Activated T-helper 1 cell treated with anti-CD3 and anti-CD28 coated beads, Interleukin-2, amount 50 U/mL, for 16 hours (primary cell): ENCODE measurements at places on chromosomes 16 and 17.
A peak's percentile ranks its signal among the peaks of the same experiment; 100 is the strongest.

DNA sequence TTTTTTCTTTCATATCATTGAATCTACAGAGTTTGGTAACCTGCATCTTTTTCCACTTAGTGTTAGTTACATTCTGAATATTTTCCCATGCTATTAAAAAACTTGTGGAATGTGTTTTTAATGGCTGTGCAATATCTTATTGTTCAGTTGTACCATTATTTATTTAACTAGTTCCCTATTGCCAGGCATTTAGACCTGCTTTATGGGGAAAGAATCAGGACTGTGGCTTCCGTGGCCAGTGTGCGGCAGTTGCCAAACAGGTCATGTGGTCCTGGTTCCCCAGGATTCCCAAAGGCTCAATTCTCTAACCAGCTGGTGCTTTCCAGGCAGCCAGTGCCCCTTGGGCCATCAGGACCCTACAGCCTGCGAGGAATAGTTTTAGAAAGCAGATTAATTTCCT is 30.8 kb downstream of the NDEL1 start:
- DNase-seq: no peak

- DNase-seq: no peak
Measured at GRCh38 chr17:57294629-57295501, 38.5 kb downstream of the MSI2 start.

GRCh38 chr17:79648181-79648831 is 37.5 kb upstream of the RBFOX3 start:
- DNase-seq: no peak

GRCh38 chr16:1469693-1470201 is 5.1 kb downstream of the CLCN7 start:
- DNase-seq: no peak

GRCh38 chr16:5509794-5510193 is 412.2 kb upstream of the EEF2KMT start:
- DNase-seq: no peak

DNA sequence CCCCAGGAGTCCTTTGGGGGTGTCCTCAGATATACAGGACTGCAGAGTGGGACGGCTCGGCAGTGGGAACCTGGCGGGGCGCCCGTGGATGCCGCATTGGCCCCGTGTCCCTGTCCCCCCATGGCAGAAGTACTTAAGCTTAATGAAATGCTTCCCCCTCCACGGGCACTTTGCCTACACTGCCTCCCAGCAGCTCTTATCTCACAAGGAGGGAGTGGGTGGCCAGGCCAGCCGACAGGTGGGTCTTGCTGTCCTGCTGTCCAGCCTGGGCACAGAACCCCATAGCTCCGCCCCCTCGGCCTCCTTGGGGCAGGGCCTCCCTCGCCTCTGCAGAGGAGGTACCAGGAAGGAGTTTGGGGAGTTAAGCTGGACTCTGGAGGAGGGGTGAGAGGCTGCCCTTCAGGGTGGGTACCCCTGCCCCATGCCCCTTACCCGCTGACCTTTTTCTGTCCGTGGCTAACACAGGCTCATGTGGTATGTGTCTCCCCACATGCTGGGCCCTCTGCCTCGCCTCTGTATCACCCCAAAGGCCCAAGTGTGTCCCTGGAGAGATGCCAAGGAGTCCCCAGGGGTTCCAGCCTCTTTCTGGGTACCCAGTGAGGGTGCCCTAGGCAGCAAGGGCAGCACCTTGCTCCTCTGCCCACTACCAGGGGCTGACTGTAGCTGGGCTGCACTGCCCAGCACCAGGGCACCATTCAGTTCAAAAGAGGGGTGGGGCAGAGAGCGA is 8.7 kb downstream of the THRA start:
- no peak for DNase-seq

DNA sequence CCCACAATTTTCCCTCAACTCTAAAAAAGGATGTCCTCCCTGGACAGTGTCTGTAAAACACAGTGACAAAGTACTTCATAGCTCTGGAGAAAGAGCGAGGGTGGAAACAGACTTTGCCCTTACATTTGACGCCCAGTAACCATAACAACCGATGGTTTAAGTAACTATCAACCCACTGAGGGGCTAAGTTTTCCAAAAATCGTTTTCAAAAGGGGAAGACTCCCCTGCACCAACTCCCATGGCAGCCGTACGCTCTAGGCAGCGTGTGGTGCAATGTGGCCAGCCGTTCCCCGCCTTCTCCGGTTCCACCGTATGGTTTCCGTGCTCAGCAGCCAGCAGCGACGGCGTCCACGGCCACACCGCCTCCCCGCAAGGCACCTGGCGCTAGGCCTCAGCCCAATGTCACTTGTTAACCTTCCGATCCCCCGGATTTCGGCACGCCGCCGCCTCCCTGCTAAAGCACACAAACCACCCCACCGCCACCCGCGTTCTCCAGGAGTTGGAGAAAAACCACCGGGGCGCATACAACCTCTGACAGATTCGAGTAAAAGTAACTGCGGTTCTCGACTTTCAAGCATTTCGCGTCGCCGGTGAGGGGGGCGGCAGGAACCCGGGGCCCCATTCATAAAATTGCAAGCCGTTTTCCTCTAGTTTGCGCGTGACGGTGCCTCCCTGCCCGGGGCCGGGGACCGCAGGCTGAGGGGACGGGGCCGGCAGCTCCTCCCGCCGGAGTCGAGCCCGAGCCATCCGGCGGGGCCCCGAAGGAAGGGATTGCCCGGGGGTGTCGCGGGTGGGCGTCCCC is 661 bp downstream of the TEX2 start:
- DNase-seq: peak; percentile 45

DNA sequence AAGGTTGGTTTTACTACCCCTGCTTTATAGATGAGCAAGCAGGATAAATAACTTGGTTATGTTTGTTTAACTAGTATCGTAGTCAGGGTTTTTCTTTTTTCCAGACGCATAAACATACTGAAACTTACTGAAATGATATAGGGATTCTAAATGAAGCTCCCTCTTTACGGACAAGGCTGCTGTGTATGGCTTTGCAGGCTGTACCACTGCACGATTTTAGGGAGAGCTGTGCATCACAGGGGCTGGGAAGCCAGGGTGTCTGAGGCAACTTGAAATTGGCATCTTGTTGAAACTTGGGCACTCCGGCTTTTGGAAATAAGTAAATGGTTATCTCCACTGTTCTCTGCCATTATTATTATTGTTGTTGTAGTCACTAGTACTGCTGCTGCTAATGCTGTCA is 218.1 kb upstream of the CDH8 start:
- DNase-seq: no peak

DNA sequence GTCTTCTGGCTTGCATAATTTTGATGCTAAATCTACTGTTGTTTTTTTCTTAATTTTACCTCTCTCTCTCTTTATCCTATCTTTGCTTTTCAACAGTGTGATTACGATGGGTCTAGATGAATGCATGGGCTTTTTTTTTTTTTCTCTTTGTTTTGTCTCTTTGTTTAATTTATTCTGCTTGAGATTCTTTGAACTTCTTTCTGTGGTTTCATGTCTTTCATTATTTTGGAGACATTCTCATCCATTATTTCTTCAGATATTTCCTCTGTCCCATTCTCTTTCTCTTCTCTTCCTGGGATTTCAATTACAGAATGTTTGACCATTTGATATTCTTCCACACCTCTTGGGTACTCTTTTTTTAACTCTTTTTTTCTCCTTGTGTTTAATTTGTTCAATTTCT is 52.3 kb downstream of the CCDC182 start:
- DNase-seq: no peak

DNA sequence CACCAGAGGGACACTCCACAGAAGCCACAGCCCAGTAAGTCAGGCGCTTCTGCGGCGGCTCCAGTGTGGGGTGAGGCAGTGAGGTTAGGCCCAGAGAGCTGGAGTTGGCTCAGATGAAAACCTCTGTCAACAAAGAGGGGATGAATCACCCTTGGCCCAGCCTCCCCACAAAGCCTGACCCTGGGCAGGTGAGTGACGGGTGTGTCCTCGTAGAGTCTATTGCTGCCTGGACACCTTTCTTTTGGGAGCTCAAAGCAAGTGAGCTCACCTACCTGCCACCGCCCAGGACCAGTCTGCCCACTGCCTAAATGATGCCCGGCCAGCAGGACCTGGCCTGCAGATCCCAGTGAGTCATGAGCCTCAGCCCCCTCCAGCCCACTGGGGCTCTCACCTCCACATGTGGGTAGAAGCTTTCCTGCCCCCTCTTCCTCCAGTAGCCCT is 24.9 kb upstream of the DBNDD1 start:
- no peak for DNase-seq

- DNase-seq: no peak
Measured at GRCh38 chr16:65178151-65178550, 56.3 kb upstream of the CDH11 start.

DNA sequence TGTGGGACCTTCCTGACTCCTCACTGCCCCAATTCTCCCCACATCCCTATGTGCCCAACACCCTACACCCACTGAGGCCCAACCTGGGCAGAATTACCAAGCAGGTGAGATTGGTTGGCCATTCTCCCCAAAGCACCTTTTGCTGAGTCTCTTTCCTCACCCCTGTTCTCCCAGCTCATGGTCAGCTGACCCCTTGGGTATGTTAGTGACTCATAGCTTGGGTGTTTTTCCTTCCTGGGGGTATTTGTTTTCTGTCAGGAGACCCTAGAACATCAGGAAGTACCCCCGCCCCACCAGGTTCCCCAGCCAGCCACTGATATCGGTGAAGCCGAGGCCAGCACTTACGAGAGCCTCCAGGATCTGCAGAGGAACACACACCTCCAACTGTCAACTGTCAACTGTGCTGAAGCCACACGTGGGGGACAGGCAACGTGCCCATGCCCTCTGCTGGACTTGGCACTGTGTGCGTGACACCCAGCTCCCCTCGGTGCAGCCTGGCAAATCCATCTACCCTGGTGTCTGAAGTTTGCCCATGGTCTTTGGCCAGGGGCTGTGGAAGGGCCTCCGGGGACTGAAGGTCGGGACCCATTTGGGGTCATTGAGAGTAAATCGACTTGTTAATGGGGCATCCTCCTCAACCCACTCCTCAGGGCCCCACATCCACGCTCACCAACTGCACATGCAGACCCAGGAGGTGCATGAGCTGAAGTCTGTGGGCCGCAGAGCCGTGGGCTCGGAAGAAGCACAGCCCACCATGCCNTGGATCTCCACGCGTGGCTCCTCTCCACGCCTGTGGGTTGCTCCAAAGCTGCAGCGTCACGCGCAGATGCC is 53.1 kb downstream of the METRNL start:
- no peak for DNase-seq

GRCh38 chr16:19170043-19170655 is 2.1 kb downstream of the SYT17 start:
- DNase-seq: no peak

DNA sequence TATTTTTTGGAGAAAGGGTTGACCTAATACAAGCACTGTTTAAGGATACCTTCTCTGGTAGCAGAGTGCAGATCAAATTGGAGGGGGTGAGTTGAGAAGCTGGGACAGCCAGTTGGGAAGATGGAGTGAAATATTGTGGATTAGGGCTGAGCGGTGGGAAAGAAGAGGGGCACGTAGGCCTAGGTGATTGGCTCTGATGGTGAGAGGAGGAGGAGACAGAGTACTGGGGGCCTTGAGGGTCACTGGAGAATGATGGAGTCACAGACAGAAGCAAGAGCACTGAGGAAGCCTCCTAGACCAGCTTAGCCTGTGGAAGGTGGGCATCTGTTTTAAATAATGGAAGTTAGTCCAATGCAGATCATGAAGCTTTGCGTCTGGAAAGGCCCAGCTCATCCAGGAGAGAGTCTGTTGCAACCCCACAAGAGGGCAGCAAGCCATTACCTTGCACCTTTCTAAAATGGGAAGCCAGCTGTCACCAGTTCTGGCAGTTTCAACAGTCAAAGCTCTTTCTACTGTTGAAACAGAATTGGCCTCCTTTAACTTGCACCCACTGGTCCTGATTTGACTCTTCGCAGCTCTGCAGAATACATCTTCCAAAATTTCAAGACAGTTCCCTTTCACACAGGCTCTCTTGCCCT is 11.8 kb downstream of the SLC9A5 start:
- DNase-seq: no peak

DNA sequence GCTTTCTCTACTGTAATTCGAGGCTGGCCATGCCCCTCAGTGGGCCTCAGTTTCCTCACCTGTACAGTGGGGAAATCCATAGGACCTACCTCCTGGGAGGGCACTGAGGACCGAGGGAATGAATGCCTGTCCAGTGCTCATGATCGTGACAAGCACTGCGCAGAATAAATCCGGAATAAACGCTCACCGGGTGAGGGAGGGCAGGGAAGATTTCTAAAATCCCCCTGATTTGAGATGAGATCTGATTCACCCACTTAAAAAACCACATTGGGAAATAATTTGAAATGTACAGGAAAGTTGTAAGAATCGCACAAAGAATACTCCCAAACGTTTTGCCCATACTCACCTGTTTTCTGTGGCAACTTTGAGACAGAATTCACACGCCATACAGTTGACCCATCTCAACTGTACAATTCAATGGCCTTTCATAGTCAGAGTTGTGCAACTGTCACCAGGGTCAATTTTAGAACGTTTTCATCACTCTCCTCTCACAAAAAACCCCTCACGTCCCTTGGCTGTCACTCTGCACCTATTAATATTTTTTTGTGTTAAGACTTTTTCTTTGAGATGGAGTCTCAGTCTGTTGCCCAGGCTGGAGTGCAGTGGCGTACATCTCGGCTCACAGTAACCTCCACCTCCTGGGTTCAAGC is 49.8 kb downstream of the IRF8 start:
- DNase-seq: no peak

GRCh38 chr17:59431601-59432000 is 100.1 kb downstream of the YPEL2 start:
- DNase-seq: no peak

- no peak for DNase-seq
Measured at GRCh38 chr16:18072161-18072560, 264.4 kb downstream of the NPIPA8 start.

- DNase-seq: no peak
Measured at GRCh38 chr17:1783834-1784611, 22.2 kb downstream of the SERPINF1 start.

DNA sequence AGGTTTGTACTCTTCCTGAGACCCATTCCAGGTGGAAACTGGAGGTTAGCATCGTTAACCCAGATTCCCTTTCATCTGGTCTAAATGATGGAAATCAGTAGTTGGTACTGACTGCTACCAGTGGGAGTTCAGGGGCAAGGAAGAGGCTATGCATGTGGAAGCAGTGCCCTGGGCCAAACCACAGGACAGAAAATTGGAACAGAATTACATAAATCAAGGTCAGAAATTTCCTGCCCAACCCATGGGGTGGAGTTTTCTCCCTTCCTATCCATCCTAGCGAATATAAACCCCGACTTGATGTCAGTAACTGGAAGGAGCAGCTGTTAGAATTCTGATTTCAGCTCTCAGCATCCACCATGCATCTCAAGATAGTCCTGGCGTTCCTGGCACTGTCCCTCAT is at the start of gene AOC2:
Gene AOC2, plus strand, starts transcription at position 310 of the 400 bp plus-strand sequence. Its CDS starts 47 bp downstream, at position 357.
- no peak for DNase-seq

GRCh38 chr17:10327640-10328039 is 45.2 kb downstream of the MYH13 start:
- DNase-seq: peak; percentile 18

DNA sequence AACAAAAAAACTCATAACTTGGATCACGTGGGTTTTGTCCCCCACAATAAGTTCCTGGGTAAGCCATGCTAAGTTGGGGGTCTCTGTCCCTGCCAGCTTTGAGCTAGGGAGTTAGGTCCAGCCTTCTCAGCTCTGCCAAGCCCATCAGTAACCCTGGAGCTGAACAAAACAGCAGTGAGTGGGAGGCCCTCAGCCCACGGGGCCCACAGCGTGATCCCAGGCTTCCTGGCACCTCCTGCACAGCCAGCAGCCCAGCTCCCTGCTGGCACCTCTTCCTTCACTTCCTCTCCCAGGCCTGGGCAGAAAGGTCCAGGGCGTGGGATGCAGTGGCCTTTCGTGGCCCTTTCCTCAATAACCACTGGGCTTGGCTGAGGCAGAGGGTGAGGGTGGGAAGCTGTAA is 35.5 kb upstream of the CDC42EP4 start:
- DNase-seq: no peak

GRCh38 chr16:63289834-63290460 is 1253.7 kb upstream of the CDH8 start:
- DNase-seq: no peak

GRCh38 chr17:76204277-76204676 is 36.0 kb downstream of the RNF157 start:
- DNase-seq: no peak
